ENCODE measurements at places on chromosomes 1 and 21.

DNA sequence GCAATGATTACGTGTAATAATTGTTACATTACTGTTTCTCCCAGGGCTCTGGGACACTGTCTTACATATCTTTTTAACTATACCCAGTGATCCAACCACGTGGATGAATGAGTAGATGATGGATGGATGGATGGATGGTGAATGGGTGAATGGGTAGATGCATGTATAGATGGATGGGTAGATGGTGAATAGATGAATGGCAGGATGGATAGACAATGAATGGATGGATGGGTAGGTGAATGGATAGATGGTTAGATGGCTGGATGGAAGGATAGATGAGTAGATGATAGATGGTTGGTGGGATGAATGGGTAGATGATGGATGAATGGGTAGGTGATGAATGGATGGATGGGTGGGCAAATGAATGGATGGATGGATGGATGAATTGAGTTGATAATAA lies 135.9 kb downstream of the HUNK start:
- DNase-seq: no peak

DNA sequence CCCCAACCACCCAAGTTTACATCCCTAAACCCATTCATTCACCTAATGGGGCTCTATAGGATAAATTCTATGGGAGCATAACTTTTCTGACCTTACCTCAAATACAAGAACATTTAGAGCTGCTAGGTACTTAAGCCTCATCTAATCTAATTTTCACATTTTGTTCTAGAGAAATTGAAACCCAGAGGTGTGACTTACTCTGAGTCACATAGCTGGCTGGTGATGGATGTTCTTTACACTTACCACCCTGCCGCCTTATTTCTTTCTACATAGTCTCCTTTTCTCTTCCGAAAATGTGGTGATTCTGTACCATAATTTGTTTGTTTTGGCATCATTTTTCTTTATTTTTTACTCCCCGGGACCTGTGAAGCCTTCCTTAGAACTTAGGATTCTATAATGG lies 20.3 kb downstream of the TIPRL start:
- no peak for DNase-seq

DNA sequence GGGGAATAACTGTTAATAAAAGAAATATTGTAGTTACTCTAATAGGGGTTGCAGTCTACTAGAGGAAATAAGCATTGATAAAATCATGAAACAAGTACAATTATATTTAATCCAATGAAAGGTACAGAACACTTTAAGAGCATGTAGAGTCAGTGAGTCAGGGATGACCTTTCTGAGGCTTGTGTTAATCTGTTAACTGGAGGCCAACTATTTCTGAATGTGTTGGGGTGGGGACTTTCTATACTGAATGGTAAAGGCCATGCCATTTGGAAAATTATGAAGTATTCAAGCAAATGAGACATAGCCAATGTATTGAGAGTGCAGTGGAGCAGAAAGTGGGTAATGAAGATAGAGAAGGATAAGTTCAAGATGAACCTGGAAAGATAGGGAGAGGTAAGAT lies 646.2 kb downstream of the ADGRL2 start:
- no peak for DNase-seq

- peak; percentile 2 for DNase-seq
Measured at GRCh38 chr1:34681480-34682451, 73.1 kb upstream of the GJB5 start.

GRCh38 chr1:44019466-44019948 lies 11.8 kb downstream of the SLC6A9 start:
- DNase-seq: no peak

DNA sequence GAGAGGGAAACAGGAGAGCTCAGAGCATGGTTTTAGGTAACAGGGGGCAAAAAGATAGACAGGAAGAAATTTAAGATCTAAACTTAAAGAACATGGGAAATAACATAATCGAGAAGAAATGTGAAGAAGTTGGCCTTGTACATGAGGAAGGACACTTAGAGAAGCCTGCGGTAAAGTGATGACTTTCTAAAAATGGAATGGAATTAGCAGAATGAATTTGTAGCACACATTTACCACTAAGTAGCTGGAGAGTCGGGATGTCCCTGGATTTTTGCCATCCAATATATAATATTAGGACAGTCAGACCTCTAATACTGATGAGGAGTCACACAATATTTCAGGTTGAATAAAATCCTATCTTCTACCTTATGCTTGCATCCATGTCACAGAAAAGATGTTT lies 77.7 kb upstream of the C1orf87 start:
- DNase-seq: no peak

GRCh38 chr1:109609881-109610280 lies 9.5 kb downstream of the GNAT2 start:
- DNase-seq: no peak

DNA sequence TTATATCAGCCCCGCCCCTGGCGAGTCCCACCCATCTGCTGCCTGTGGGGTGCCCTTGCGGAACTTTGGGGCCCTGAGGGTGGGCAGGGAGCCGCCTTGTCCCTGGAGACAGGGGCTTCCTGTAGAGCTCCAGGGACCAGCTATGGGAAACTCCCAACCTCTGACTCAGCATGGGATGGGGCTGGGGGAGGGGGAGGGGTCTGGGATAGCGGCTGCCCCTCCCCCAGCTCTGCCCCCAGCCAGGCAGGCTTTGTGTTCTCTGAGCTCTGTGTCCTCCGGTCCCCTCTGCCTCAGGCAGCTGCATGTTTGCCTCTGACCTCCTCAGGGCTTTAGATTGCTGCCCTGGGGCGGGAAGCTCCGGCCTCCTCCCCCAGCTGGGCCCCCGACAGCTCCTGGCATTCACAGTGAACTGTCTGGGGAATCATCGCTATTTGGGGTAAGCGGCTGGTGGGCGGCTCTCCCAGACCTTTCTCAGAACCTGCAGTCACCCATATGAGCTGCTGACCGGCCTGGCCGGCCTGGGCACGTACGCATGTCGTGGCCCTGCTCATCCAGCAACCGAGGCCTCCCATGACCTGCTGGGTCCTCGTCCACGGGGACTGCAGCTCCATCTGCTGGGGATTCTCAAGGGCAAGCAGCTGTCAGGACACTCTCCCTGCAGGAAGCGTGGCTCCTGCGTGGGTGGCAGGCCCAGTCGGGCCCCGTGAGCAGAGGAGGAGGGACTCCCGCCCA lies 17.1 kb downstream of the ARHGEF16 start:
- DNase-seq: no peak

GRCh38 chr1:62271134-62271533 lies 48.1 kb downstream of the KANK4 start:
- no peak for DNase-seq

DNA sequence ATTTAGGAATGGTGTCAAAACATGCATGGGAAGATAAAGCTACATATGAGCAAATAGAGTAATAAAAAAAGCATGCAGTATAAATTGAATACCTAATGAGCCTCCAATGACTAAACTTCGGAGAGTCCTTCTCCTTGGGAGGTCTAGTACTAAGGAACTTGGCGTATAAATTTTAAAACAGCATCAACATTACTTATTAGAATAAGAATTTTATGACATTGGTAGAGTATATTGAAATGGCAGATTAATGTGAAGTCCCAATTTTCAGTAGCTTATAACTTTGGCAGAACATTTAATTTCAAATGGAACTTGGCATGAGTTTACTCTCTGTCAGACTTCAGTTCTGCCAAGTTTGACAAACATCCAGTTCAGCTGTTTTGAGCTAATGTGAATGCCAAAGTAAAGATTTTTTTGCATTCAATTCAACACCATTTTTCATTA lies 104.7 kb upstream of the RGS18 start:
- no peak for DNase-seq

DNA sequence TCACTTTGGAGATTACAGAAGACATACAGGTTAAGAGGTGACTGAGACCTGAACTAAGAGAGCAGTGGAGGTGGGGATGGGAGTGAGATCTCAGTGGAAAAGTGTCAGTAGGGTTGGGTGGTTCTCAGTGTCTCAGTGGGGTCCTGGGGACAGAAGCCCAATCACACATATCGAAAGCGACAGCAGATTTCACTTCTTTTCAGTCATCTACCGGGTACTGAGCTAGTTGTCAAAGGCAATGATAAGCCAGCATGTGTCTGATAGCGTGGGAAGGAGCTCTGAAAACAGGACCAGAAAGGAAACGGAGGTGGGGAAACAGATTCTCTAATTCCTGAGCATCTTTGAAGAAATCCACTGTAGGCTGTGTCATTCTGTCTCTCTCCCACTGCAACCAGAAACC lies 59.5 kb downstream of the RHOU start:
- DNase-seq: no peak

DNA sequence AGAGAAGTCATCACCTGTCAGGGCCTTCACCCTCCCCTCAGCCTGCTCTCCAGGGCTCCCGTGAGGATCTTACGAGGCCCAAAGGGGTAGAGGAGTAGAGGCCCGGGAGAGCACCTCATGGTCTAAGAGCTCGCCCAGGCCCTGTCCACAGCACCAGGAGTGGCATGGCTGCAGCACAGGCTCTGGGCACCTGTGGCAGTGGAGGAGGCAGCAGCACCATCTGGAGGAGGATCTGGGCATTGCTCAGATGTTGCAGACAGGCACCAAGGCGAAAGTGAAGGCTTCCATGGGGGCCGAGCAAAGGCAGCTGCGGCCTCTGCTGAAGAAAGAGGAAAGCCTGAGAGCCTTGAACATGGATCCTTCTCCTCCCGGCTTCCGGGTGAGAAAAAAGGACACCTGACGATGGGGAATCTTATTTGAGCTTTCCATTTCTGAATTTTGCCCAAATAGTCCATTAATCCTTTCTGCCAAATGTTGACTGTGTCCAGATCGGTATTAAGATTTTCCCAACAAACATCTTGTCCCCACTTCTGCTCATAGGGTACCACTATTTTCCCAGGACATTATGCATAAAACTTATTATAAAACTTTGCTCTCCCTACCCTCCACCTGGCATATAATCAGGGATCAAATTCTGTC lies 604.7 kb downstream of the PTPRC start:
- DNase-seq: no peak

GRCh38 chr1:94017155-94017829 lies 103.7 kb downstream of the ABCA4 start:
- DNase-seq: no peak

DNA sequence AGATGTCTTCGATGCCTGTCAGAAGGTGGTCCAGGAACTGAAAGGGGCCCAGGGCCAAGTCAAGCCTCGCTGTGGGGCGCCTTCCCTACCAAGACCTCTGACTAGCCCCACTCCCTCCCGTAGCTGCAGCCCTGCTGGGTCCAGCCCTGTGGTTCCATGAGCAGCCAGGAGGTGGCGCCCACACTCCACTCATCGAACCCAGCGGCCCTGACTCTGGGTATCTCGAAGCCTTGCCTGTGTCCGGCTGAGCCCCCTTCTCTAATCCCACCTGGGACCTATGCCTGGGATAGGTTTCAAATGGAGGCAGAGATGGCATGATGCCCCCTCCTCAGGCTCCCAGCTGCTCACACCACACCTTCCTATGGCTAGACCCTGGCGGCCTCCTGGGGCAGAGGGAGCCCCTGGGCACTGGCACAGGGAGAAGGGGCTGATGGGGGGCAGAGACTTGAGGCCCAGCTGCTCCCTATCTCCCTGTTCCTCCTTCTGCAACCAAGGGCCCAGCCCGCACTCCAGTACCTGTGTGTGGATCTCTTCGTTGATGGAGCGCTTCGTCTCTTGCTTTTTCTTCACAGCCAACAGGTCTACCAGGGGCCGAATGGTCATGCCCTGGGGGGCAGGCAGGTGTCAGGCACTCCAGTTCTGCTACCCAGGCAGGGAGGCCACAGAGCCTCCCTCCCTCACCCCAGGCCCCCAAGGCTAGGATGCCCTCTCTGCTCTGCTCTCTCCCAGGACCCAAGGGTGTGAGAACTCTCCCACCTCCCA lies 52.0 kb downstream of the SLC9A1 start:
- DNase-seq: peak; percentile 69

GRCh38 chr1:220283625-220284024 lies 11.4 kb upstream of the RAB3GAP2 start:
- DNase-seq: no peak

DNA sequence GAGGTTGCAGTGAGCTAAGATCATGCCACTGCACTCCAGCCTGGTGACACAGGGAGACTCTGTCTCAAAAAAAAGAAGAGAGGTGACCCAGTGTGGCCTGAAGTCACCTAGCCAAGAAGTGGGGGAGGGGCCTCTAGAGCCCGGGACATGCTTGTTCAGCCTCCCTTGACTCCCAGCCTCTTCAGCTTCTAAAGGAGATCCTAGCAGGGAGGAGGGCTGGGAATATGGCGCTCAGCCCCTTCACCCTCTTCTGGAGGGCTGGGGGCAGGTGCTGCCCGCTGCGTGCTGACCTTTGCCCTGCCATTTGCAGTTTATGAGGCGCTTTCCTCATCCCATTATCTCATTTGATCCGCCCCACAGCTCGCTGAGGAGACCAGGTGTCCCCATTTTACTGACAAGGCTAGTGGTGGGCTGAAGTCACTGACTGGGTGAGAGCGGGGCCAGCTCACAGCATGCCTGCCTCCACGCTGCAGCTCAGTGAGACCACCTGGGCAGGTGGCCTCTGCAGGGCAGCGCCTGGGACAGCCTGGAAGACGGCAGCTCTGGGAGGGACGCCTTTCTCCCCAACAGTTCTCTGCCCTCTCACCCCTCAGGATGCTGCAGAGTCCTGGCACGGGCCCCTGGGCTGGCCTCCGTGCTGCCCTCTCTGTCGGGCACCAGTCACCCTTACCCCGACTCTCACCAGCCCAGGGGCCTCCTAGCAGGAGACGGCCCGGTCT lies 7.5 kb downstream of the ELF3 start:
- DNase-seq: no peak

DNA sequence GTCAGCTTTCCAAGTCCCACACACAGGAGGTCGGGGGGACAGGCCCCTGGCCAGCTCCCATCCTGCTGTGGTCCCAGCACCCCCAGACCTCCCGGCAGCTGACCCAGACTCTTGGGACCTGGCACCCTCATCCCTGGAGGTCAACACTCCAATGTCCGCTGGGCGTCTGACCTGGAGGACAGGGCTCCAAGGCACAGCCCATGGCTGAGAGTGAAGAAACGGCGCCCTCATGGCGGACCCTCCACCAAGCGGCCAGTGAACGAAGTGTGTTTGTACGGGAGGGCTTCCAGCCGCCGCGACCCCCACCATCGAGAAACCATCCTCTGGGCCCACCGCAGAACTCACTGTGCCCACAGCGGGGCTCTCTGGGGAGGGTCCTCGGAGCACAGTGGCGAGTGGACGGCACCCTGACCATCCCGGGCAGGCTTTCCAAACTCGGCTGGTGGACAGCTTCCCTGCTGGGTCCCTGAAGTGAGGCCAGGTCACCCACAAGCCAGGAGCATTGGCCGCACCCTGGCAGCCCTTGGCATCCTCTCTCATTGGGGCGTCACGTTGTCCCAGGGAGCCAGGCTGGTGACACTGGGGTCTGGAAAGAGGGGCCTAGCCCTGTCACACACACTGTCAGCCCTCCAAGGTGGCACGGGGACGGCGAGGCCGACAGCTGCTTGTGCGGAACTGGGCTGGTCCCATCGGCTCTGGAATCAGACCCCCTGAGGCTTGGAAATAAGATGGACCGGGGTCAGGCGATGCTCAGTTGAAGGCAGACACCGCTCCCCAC lies 47.8 kb upstream of the COL6A2 start:
- DNase-seq: no peak

DNA sequence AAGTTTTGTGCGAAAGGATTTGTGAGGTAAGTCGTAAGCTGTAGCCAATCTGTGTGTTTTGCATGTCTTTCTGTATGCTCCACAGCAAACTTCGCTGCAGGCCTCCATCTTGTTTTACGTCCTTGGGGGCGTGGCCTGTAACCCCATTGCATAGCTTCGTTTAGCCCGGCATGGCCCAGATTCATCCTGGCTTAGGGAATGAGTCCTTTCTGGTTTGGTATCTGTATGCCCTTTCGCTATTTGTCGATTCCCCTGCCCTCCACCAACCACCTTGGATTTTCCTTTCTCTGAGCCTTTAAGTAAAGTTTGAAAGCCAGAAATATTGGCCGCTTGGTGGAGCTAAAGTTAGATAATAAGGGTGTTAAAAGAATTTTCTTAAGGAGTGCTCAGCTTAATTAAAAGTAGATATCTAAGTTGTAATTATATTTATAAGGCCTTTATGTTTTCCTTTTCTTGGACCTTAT lies 1.1 kb downstream of the THEM4 start:
- DNase-seq: no peak
